NCI-H187 treated with DMSO at 0.1 percent for 48 hours (cell line): ENCODE measurements at places on chromosomes 6 and 20.

GRCh38 chr6:129683601-129684322 lies 26.2 kb downstream of the ARHGAP18 start:
- DNase-seq = no peak

- no peak for DNase-seq
Measured at GRCh38 chr6:116629563-116629981, 13.3 kb downstream of the RSPH4A start.

DNA sequence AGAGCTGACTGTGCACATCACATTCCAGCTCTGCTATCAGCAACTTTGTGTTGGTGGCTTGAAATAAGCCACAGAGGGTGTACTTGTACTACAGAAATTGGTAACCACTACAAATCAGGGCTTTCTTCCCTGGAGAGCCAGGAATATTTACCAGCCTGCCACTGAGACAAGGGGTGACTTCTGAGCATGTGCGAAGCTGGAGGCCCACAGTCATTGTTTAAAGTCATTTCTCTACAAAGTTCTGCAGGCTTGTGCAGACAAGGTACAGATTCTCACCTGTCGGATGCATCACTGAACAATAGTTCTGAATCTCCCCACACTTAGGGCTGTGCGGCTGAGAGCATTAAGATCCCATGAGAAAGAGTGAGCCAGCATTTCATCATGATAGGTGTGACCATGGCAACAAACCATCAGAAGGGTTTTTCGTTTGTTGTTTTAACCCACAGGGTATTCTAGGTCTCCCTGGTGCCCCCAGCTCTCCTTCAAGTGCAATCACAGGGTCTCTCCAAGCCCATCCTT lies 292.8 kb downstream of the CDC5L start:
- DNase-seq = no peak

DNA sequence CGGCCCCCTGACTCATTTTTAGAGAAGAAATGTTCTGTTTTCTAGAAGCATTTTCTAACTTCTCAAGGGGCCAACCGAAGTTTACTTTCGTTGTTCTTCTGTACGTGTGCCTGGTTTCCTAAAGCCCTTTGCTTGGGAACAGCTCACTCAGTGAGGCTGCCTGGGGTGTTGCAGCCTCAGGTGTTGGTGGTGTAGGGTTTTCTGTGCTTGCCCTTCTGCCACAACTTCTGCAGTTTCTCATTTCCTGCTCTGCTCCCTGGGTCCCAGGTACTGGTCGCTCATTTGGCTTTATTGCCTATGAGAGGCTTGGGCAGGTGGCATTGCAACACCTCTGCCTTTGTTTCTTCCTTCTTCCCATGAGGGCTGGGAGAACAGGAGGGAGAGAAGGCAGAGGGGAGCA lies 278.3 kb downstream of the SOX4 start:
- no peak for DNase-seq

DNA sequence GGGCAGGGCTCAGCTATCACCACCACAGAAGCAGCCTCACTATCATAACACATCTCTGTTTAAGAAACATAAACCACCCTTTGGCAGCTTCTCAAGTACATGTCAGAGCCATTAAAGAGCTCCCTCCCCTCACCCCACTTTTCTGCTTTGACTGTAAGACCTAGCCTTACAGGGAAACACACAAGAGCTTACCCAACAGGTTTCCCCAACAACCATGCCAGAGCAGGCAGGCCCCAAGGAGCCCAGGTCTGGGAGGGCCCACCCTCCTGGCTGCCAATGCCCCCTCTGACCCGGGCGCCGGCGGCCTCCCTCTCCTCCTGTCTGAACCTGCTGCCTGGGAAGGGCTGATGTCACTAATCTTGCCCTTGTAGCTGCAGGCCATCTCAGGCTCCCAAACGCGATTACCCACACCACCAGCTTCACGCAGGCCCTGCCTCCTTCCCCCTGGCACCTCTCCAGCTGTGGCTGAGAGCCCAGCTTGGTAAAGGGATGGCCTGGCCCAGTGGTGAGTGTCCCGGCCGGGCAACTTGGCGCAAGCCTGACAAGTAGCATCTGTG lies 402.0 kb downstream of the MAFB start:
- DNase-seq = no peak

DNA sequence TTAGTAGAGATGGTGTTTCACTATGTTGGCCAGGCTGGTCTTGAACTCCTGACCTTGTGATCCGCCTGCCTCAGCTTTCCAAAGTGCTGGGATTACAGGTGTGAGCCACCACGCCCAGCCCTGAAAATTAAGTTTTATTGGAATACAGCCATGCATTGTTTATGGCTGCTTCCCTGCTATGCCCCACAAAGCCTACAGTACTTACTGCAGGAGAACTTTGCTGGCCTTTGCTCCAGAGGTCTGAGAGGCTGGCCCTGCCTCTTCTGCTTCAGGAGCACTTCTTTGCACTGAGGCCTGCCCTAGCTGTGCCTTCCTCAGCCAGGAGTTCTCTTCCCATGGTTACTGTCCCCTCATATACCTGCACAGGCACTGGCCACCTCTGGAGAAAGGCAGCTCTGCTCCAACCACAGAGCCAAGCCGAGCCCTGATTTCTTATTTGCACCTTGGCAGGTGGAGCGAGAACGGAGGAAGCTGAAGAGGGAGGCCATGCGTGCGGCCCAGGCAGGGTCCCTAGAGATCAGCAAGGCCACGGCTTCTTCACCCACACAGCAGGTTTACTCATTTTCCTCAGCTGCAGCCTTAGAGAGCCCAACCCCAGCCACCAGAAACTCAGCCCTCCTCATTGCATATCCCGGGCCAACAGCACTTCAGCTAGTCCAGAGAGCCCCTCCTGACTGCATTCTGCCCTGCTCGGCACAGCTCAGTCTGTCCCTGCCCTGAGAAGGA lies 20.8 kb downstream of the C20orf173 start:
- DNase-seq = no peak

- DNase-seq = no peak
Measured at GRCh38 chr6:137647762-137648447, 153.7 kb upstream of the OLIG3 start.

DNA sequence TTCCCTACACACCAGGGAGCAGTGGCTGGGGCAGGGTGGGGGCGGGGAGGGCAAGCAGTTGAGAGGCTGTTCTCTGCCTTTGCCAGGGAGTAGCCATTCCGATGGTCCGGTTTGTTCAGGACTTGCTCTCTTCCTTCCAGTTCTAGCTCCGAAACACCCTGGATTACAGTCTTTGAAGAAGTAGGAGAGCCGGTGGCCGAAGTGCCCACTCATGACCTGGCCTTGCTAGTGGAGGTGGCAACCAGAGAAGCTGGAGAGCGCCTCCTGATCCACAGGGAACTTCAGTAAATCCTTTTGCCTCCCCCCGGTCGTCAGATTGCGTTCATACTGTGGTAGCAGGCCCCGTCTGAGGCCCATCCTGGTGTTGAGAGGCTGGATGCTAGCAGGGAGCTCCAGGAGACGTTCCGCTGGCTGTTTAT lies 92.8 kb downstream of the ARID1B start:
- no peak for DNase-seq

- DNase-seq = no peak
Measured at GRCh38 chr6:121748376-121748775, 312.9 kb downstream of the GJA1 start.

DNA sequence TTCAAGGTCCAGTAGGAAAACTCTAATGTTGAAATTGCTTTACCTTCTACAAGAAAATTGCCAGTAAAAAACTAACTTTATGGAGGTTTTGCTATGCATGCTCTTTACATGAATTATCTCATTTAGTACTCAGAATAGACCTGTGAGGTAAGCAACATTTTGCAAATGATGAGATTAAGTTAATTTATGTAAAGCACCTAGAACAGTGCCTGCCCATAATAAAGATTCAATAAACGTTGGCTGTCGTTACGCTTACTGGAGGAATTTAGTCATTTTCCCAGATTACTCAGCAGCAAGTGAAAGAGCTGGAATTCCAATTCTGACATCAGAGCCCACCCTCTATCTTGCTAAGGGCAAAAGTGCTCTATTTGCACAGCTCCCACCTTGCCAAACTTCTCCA lies 69.4 kb upstream of the ARID1B start:
- no peak for DNase-seq

GRCh38 chr20:57429580-57430200 lies 38.5 kb downstream of the RBM38 start:
- no peak for DNase-seq

DNA sequence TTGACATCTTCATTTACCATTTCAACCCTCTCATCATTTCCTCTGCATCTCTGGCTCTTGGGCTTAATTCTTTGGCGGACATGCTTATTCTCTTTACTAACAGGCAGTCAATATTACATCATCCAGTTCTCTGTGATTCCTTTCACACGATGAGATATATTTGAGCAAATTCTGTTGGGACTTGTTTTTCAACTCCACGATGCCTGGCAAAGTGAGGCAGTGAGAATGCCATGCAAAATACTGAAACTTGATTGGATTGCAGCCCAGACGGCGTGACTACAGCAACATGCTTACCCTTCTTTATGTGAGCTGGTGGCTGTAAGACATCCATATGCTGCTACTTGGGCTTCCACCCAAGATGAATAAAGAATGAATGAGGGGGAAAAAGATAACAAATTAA lies 101.7 kb upstream of the SPACA1 start:
- no peak for DNase-seq

GRCh38 chr6:124158024-124158423 lies 354.4 kb downstream of the NKAIN2 start:
- no peak for DNase-seq

- DNase-seq = no peak
Measured at GRCh38 chr6:164996838-164997237, 312.6 kb downstream of the C6orf118 start.

DNA sequence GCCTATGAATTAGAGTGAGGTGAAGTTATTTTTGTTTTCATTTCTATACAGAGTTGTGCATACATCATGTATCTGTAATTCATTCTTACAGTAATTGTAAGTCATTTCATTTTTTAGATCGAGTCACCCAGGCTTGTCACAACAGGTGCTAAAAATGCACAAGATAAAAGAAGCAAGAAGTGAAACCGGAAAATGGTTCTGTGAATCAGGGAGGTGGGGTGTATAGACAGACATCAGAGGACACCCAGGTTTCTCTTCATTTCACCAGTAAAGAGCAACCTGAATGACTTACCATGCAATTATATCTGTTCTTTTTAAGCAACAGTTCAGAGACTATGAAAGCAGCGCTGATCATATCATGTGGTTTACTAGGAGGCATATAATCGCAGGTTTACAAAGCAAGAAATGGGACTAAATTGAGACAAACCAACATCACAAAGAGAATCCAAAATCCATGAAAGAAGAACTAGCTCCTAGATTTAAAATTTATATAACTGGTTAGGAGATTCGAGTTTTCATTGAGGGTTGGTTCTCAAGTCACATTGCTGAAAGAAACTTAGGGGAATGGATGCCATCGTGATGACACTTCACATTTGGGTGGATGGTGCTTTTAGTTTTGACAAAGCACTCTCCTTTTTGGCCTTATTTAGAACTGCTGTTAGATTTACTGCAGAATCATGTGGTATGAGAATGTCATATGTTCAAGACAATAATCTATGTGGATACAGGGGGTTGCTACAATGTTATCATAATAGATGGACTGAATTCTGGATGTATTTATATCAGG lies 27.9 kb upstream of the TBC1D7 start:
- DNase-seq = no peak

DNA sequence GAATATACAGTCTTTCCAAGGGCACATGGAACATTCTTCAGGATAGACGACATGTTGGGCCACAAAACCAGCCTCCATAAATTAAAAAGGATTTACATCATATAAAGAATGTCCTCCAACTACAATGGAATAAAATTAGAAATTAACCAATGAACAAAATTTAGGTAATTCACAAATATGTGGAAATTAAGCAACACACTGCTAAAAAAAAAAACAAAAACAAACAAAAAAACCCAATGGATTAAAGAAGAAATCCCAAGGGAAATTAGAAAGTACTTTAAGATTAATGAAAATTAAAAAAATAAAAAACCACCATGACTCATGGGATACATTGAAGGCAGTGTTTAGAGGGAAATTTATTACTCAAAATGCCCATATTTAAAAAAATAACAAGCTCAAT lies 21.4 kb upstream of the NT5E start:
- DNase-seq = no peak

GRCh38 chr6:12718015-12718414 lies 1.4 kb downstream of the PHACTR1 start:
- no peak for DNase-seq

DNA sequence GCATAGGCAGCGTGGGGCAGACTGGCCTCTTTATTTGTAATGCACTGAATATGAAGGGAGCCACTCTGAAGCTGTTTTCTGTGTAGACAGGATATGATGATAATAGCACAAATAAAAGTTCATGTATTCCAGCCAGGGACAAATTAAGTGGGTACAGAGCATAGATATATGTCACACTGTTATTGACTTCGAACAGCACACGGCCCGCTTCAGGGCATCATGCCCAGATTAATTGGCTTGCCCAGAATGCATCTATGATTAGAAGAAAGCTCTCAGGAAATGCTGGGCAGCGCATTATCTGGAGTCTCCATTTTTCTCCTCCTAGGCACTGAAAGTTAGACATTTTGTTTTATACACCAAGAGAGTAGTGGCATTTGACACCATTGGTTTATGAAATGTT lies 26.3 kb upstream of the SASH1 start:
- DNase-seq = no peak

DNA sequence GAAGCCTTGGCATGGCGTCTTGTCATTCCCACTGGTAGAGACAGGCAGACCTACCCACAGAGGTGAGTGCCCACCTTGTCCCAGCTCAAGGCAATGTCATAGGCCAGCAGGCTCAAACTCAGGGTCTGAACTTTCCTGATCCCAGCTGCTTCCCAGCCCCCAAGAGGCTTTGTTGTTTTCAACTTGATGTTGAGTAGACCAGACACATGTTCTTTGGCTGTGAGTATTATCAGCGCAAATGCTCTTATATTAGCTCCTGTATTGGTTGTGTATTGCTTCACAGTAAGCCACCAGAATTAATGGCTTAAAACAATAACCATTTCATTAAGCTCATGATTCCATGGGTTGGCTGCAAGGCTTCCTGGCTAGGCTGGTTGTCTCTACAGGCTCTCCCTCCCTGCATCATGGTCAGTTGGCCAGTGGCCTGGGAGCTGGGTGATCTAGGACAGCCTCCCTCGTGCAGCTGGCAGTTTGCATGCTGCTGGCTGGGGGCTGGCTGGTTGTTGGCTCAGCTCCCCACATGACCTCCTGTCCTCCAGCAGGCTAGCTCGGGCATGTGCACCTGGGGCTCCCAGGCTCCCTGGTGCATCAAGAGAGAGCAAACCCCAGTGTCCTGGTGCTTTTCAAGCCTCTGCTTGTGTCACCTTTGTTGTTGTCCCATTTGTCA lies 21.6 kb downstream of the TOX2 start:
- DNase-seq = no peak

DNA sequence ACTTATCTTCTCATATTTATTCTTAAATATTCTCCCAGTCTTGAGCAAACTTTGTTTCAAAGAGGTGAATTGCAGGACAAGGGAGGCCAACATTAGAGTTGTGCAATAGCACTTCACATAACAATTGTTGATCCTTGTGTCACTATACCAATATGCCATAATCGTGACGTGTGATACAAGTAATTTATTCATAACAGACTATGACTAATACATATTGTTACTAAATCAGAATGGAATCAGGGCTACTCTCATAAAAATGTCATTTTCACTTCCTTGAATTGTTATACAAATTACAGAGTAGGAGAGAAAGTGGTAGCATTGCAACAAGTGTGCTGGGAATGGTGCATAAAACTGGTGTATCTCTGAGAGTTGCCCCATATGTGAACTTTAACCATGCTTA lies 37.2 kb upstream of the PLCB1 start:
- no peak for DNase-seq

- DNase-seq = no peak
Measured at GRCh38 chr6:41630946-41631345, 7.3 kb upstream of the MDFI start.

GRCh38 chr6:11606332-11606731 lies 68.8 kb downstream of the TMEM170B start:
- no peak for DNase-seq
